ENCODE measurements at places on chromosomes 12 and 14.

DNA sequence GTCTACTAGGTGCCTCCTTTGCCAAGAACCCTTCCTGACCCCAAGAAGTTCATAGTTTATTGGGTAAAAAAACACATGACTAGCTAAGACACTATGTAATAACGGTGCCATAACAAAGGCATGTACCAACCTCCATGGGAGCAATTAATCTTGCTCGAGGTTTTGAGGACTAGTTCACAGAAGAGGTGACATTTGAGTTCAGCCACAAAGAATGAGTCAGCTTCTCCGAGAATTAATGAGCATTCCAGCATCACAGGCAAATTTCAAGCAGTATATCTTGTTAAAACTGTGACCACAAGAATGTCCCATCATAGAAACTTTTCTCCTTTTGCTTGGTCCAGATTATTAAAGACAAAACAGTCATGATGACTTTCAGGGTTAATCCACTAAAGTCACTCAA lies 113.0 kb upstream of the RAP1B start:
- DNase-seq = no peak

DNA sequence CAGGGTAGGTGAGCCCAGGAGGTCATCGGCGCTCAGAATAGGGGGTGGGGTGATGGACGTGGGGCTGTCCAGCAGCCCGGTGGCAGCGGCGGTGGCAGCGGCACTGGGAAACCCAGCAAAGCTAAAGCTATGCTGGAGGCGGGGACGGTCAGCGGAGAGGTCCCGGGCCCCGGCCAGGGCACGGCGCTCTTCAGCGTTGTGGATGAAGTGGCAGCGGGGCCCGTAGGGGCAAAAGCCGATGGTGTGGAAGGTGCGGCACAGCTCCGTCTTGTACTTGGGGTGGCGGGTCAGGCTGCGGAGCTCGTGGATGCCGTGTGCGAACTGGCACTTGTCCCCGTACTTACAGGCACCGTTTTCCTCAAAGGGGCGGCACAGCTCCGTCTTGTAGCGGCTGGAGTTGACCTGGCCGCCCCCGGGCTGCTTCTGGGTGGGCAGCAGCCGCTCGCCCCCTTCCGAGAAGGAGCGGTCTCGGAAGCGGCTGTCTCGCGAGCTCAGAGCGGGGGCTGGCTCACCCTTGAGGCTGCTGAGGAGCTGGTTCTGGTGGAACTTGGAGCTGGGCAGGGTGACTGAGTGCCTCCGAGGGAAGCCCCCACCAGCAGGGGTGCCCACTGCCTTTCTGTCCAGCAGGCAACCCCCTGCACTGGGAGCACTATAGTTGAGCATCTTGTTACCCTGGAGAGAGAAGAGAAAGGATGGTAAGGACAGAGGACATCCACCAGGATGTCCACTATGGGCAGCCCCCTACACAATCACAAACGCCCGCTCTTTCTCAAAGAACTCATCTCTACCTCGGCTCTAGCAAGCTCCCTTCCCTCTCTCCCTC lies 2.8 kb downstream of the ZFP36L1 start:
- peak; percentile 15 for DNase-seq

DNA sequence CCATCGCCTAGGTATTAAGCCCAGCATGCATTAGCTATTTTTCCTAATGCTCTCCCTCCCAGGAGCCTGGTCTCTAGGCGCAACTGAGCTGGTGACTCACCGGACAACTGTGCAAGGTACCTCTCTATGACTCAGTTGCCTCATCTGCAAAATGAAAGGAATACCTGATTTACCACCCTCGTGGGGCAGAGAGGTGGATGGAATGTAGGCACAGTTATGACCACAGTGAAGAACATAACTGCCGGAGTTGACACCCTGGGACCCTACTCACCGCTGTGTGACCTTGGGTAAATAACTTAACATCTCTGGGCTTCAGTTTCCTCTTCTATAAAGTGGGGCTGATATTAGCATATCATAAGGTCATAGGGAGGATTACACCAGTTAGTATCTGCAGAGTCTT lies 22.6 kb downstream of the BCL11B start:
- DNase-seq = no peak

- DNase-seq = no peak
Observed at GRCh38 chr12:91663310-91663709, 480.7 kb upstream of the DCN start.

DNA sequence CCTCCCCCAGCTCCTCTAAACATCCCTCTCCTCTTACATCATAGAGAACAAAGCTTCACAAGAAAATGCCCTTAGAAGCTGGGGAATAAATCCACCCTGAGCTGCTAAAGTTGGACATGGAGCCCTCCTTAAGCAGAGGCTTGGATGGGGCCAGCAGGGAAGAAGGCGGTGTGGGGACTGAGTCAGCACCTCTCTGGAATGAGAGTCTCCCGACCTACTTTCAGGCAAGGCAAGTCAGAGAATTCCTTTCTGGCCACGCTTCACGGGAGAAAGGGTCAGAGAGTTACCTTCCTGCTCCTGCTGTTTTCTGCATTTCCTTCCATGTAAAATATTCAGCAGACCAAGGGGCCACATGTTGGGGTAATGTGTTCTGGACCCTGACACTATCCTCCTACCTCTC lies 113.3 kb upstream of the PRB2 start:
- DNase-seq = no peak
